ENCODE measurements at places on chromosomes 1 and 21.
A peak's percentile ranks its signal among the peaks of the same experiment; 100 is the strongest.

GRCh38 chr21:41530366-41530765 lies 22.4 kb upstream of the TMPRSS2 start:
- no peak overlapping the region for H3K27ac ChIP-seq
- no peaks in the 10 kb centered on the region for H3K4me1 ChIP-seq
- DNase-seq = no peak
- peaks cover 2% of the 10 kb centered on the region for H3K27me3 ChIP-seq
- no peak overlapping the region for H3K4me3 ChIP-seq

DNA sequence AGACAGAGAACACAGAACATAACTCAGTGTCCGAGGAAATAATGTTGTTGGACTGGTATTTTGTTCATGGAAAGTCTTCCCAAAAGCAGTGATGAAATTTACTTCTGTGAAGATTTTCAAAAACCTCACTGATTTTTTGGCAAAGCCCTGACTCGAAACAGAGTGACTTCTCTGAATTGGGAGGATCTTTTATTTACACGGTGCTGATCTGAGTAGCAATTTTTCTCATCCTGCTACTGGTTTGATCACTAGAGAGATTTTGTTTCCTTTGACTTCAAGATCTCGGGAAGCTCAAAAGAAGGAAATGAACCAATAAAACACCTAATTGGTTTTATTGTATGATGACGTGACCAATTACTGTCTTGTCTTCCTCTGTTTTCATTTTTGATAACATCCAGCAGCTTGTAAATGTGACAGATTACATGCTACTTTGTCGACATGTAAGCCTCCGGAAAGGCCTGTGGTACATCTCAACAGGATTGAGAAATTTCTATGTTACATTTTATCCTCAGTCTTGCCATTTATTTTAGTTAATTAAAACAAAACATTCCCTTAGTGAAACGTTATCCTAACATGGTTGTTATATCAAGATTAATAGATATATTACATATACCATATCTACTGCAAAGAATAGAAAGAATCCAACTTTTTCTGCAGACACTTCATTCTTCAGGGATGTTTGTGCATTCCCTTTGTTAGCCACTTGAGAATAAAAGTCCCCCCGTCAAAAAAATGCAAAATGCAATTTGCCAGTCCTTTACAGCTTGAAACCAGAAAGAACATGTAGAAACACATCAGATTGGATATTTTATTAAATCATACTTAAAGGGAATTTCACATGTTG lies 42.8 kb upstream of the IFI44L start:
- no peak overlapping the region for H3K27ac ChIP-seq
- H3K36me3 ChIP-seq = no peaks in the 10 kb centered on the region
- no peaks in the 10 kb centered on the region for H3K27me3 ChIP-seq
- DNase-seq = no peak
- H3K4me3 ChIP-seq = no peak overlapping the region

- no peak overlapping the region for H3K4me3 ChIP-seq
- no peaks in the 10 kb centered on the region for H3K36me3 ChIP-seq
- DNase-seq = no peak
- no peaks in the 10 kb centered on the region for H3K4me1 ChIP-seq
These were observed 7.1 kb upstream of the PLEKHM2 start for GRCh38 chr1:15676688-15677661.

GRCh38 chr1:104630567-104631149 lies 881.0 kb downstream of the AMY1C start:
- no peak overlapping the region for H3K27ac ChIP-seq
- DNase-seq = no peak
- no peak overlapping the region for H3K4me3 ChIP-seq

- DNase-seq = no peak
- no peak overlapping the region for H3K4me3 ChIP-seq
- H3K27ac ChIP-seq = no peak overlapping the region
- no peaks in the 10 kb centered on the region for H3K4me1 ChIP-seq
- no peaks in the 10 kb centered on the region for H3K27me3 ChIP-seq
These were observed 6.7 kb downstream of the TAF1A start for GRCh38 chr1:222583079-222583478.

- no peaks in the 10 kb centered on the region for H3K27me3 ChIP-seq
- peak; percentile 44 for DNase-seq
- H3K36me3 ChIP-seq = no peaks in the 10 kb centered on the region
- no peak overlapping the region for H3K4me3 ChIP-seq
These were observed 19.7 kb upstream of the DIPK1A start for GRCh38 chr1:92980732-92981647.

DNA sequence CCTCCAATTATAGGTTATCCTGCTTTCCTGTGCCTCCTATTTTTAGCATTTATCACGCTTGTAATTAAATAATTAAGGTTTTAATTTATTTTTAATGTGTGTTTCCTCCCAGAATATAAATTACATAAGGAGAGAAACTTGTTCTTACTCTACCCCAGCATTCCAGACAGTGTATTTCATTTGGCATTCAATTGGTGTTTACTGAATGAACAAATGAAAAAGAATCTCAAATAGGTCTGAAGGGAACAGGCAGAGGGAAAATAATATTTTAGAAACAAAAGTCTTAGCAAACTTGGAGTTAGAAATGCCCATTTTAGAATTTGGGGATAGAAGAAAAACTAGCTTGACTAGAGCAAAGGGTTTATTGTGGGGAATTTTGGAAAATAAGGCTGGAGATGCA lies 9.9 kb upstream of the RSRP1 start:
- no peak overlapping the region for H3K4me3 ChIP-seq
- no peak overlapping the region for H3K27ac ChIP-seq
- H3K36me3 ChIP-seq = peaks cover 2% of the 10 kb centered on the region
- DNase-seq = no peak
- peaks cover 10% of the 10 kb centered on the region for H3K4me1 ChIP-seq
- H3K27me3 ChIP-seq = no peaks in the 10 kb centered on the region

GRCh38 chr1:19559641-19560040 lies 74.3 kb upstream of the CAPZB start:
- H3K4me3 ChIP-seq = no peak overlapping the region
- no peak overlapping the region for H3K27ac ChIP-seq

GRCh38 chr1:94675373-94675772 lies 133.8 kb upstream of the F3 start:
- DNase-seq = no peak
- no peak overlapping the region for H3K27ac ChIP-seq
- no peaks in the 10 kb centered on the region for H3K4me1 ChIP-seq
- no peaks in the 10 kb centered on the region for H3K27me3 ChIP-seq
- no peak overlapping the region for H3K4me3 ChIP-seq
- H3K36me3 ChIP-seq = no peaks in the 10 kb centered on the region

DNA sequence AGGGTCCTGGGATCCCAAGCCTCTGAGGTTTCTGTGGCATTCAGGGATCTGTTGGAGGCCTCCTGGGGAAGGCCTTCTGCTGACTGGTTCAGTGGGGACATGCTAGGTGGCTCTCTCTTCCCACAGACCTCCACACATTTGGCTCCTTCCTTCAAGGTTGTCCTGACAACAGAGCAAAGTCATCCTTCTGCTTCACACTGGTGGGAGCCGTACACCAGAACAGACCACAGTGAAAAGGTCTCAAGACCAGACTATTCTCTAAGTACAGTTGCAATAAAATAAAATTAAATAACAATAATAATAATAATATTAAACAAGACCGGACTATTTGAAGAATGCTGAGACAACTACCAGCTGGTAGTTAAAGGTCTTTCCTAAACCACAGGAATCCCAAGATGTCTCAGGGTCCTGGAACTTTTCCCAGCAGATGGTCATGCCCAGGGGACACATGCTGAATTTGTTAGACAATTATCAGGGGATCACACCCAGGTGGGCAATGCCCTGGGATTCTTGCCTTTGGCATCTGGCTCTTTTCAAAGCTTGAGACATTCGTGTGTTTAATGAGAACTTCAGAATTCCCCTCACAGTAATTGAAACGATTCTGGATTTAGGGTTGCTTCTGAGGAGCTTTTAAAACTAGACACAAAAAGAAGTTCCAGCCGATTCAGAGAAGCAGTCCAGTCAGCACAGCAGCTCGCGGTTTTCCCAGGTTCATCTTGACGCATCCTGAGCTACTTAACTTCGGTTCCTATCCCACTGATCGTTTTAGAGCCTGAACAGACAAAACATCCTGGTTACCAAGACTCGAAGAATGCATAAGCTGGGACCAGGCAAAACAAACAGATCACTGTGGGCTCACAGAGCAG lies 22.9 kb downstream of the HTR1D start:
- H3K4me3 ChIP-seq = no peak overlapping the region
- no peaks in the 10 kb centered on the region for H3K4me1 ChIP-seq
- no peaks in the 10 kb centered on the region for H3K27me3 ChIP-seq
- H3K27ac ChIP-seq = no peak overlapping the region

- no peaks in the 10 kb centered on the region for H3K36me3 ChIP-seq
- no peak for DNase-seq
- H3K4me3 ChIP-seq = peak overlapping the region; percentile 24
- H3K27me3 ChIP-seq = no peaks in the 10 kb centered on the region
- H3K4me1 ChIP-seq = peaks cover 54% of the 10 kb centered on the region
These were observed 12.6 kb upstream of the RCSD1 start for GRCh38 chr1:167617153-167618147.

- H3K36me3 ChIP-seq = no peaks in the 10 kb centered on the region
- H3K27ac ChIP-seq = no peak overlapping the region
- DNase-seq = no peak
- peaks cover 6% of the 10 kb centered on the region for H3K27me3 ChIP-seq
These were observed 477.1 kb upstream of the NR5A2 start for GRCh38 chr1:199550199-199551065.

DNA sequence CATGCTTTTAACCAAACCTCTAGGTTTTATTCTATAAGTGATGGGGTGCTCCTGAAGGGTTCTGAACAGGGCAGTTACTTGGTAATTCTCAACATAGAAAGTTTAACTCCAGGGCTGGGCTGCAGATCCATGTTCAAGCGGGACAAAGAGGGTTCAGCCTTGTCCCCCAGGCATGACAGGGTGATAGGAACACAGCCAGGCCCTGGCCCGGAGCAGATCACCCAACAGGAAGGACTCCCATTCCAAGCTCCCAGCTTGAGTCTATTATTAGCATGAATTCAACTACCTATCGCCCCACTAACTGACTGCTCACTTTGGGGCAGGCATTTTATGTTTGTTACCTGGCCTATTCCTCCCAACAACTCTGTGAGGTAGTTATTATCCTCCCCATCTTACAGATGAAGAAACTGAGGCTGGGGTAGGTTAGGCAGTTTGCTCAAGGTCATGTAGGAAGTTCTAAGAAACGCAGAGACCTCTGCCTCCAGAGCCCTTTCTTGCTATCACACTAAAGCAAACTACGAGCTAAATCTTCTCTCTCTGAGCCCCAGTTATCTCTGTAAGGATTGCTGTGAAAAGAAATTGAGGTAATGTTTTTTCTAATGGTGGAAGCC lies 14.5 kb downstream of the ASAP3 start:
- no peak for DNase-seq
- H3K36me3 ChIP-seq = no peaks in the 10 kb centered on the region
- H3K4me3 ChIP-seq = no peak overlapping the region
- no peaks in the 10 kb centered on the region for H3K27me3 ChIP-seq

DNA sequence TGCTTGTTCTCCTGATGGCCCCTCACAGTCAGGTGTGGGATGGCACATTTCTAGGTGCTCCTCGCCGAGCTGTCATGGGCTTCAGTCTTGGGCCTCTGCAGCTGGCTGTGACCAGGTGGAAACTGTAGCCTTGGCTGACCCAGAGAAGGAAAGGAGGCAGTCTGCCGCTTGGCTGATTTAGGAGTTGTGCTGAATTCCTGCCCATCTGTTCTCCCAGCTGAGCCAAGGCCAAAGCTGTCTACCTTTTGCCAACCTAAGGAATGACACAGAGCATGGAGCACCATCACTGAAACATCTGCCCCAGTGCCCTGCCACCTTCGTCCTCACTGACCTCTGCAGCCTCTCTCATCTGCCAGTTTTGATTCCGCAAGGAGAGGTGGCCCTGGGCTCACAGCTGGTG lies 27.9 kb downstream of the UTP25 start:
- peaks cover 30% of the 10 kb centered on the region for H3K36me3 ChIP-seq
- H3K27me3 ChIP-seq = no peaks in the 10 kb centered on the region
- H3K4me1 ChIP-seq = no peaks in the 10 kb centered on the region
- no peak overlapping the region for H3K4me3 ChIP-seq
- no peak for DNase-seq
- H3K27ac ChIP-seq = no peak overlapping the region

DNA sequence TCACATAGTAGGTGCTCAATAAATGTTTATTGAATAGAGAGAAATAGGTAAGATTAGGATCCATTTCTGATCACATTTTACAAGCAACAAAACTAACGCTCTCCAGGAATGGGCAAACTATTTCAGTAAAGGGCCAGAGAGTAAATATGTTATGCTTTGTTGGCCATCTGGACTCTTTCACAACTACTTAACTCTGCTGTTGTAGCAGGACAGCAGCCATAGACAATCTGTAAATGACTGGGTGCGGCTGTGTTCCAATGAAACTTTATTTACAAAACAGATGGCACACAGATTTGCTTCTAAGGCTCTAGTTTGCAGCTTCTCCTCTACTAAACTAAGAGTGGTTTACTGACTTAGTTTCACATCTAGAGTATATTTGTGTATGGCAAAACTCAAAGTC lies 83.0 kb upstream of the BACH1 start:
- H3K4me1 ChIP-seq = no peaks in the 10 kb centered on the region
- no peaks in the 10 kb centered on the region for H3K36me3 ChIP-seq
- DNase-seq = no peak
- H3K27me3 ChIP-seq = no peaks in the 10 kb centered on the region

GRCh38 chr1:17892851-17893250 lies 137.7 kb downstream of the ACTL8 start:
- H3K4me3 ChIP-seq = no peak overlapping the region
- H3K36me3 ChIP-seq = no peaks in the 10 kb centered on the region
- no peaks in the 10 kb centered on the region for H3K4me1 ChIP-seq
- peaks cover 3% of the 10 kb centered on the region for H3K27me3 ChIP-seq
- no peak for DNase-seq
- H3K27ac ChIP-seq = no peak overlapping the region

DNA sequence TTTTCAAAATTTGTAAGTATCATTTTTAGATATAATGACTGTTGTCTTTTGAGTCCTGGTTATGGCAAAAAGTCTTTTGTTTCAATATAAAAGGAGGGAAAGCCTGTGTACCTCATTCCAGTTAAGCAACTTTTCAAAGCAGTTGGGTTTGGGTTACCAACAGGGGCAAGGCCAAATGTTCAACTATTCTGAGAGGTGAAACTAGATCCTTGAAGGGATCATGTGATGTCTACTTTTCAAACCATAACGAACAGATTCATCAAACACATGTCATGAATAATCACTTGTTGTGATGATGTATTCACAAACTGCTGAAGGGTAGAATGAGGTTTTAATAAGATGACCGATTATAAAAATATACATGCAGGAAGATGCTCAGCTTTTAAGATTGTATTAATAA lies 171.3 kb downstream of the HHAT start:
- H3K4me1 ChIP-seq = no peaks in the 10 kb centered on the region
- no peaks in the 10 kb centered on the region for H3K27me3 ChIP-seq
- H3K4me3 ChIP-seq = no peak overlapping the region
- H3K27ac ChIP-seq = no peak overlapping the region
- no peaks in the 10 kb centered on the region for H3K36me3 ChIP-seq
- no peak for DNase-seq
